ENCODE measurements at places on chromosomes 7 and 10. TPM values are rescaled to one million over a fixed set of nuclear protein-coding genes. Genes with fewer than 3 reads are reported as not detected.

Gene CCDC136
- total RNA-seq = 3.6 TPM

Gene SLC16A9
- 0.10 TPM for total RNA-seq

Gene CALCR
- total RNA-seq = not detected

Gene ATP5F1C
- total RNA-seq = 283 TPM

Gene ANKIB1
- total RNA-seq = 14.1 TPM

Gene KCNIP2
- 0.98 TPM for total RNA-seq

Gene ZNF239
- 2.3 TPM for total RNA-seq

Gene KAZALD1
- 2.3 TPM for total RNA-seq

Gene PIP
- total RNA-seq = 0.71 TPM

Gene SRRM3
- 8.7 TPM for total RNA-seq

Gene NPY4R
- 57.9 TPM for total RNA-seq

Gene FAM237B
- not detected for total RNA-seq

Gene PRPS1L1
- not detected for total RNA-seq

Gene RSPH10B
- not detected for total RNA-seq

Gene BTBD16
- 0.58 TPM for total RNA-seq

Gene CYP3A7
- total RNA-seq = not detected
